Stromal cell of bone marrow (primary cell): ENCODE measurements at places on chromosomes 7 and 10.
A peak's percentile ranks its signal among the peaks of the same experiment; 100 is the strongest.

- DNase-seq: peak; percentile 90
These were observed 687 bp upstream of the KMT2E start for GRCh38 chr7:105013221-105013815.

- no peak for DNase-seq
These were observed 10.5 kb downstream of the IKZF1 start for GRCh38 chr7:50314836-50315592.

DNA sequence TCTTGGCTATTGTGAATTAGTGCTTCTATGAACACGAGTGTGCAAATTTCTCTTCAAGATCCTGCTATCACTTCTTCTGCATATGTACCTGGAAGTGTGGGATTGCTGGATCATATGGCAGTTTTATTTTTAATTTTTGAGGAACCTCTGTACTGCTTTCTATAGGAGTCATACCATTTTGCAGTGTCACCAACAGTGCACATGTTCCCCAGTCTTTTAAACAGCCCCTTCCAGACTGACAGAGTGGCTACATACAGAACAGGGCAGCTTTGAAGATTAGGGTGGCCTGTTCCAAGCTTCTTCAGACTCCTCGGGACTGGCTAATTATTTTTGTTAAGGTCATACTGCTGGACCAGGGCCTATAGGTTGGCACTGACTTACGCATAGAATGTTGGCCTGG lies 82.9 kb downstream of the AUTS2 start:
- no peak for DNase-seq

DNA sequence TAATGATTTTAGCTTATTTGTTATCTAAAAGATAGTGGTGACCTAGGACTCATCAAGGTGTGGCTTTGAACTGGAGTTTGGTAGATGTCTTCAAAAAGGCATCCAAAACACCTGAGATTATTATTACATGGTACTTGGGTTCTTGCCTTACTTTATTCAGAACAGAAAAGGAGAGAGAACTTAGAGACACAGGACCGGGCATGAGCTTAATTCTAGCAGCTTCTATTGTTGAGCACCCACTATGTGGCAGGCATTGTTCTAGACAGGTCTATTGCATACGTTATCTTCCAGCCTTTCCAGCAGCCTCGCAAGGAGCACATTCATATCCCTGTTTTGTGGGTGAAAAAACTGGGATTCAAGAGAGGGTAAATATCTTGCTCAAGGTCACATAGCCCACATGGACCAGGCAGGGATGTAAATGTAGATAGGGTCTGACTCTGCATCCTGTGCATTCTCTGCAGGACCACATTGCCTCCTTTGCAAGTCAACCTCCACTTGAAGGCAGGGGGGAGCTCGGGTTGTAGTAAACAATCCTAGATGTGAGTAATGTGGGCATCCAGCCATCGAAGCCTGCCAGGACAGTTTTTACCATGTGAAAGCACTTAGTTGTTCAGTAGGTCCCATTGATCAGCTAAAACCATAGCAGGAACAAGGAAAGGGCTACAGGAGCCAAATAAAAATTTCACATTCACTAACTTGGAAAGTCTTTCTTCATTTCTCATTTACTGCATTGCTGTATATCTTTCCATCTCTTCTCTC lies 551.4 kb downstream of the LRMDA start:
- peak; percentile 66 for DNase-seq

DNA sequence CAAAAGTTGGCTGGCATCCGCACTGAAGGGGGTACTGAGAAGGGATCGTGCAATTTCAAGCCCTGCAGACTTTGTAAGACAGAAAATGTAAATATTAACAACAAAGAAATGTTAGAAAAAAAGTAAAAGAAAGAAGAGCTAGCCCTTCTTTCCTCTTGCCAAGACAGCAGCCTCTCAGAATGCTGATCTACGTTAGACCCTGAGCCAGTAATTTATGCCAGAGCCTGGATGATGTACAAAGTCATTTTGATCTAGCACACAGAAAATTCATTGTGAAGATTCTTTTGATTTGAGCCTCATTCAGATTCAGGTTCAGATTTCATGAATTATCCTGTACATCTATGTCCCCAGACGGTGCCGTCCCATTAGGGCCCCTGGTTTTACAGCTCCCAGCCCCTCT lies 105.2 kb downstream of the PRKCQ start:
- no peak for DNase-seq

- peak; percentile 1 for DNase-seq
These were observed 15.4 kb upstream of the PCLO start for GRCh38 chr7:83178066-83178465.

DNA sequence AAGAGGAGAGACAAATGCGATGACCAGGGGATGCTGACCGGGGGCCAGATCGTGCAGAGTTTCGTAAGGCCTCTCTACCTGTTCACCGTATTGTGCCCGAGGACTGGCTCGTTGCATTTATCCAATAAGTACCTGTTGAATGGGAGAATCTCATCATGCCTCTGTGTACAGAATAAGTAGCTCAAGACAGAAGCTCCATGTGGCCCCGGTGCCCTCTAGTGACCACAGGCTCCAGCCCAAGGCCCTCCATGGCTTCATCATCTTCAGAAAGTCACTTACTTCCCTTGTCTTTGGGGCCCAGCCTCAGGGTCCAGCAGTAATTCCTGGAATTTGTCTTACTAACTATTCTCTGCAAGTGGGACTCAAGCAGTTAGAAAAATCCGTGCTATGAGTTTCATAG lies 151.0 kb downstream of the CHN2 start:
- no peak for DNase-seq
